Activated T-helper 1 cell treated with anti-CD3 and anti-CD28 coated beads, Interleukin-12 subunit alpha, Interleukin-12 subunit beta, Interleukin-2, Interleukin-4 antibody, amounts not matched to agents 30 ng/mL and 10 ng/mL and 1 ng/mL, durations not matched to agents 14 hours and 24 hours and 36 hours (primary cell): ENCODE measurements at places on chromosomes 7 and 10.

DNA sequence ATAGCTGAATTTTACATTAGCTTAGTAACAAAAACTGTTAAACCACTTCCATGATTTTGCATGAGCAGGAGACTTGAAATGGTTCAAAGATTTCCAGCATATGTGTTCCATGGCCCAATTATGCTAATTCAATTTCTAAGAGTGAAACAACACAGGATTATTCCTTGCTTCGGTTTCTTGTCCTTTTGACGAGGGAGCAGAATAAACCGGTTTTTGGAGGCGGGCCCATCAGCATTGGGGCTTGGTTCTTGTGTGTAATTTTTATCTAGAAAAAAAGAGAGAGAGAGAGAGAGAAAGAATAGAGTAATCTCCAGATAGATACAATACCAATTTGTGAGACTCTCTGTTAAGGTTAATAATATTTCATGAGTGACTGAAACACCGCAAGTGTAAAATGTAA is 159.5 kb upstream of the ETV1 start:
- DNase-seq, result no peak

DNA sequence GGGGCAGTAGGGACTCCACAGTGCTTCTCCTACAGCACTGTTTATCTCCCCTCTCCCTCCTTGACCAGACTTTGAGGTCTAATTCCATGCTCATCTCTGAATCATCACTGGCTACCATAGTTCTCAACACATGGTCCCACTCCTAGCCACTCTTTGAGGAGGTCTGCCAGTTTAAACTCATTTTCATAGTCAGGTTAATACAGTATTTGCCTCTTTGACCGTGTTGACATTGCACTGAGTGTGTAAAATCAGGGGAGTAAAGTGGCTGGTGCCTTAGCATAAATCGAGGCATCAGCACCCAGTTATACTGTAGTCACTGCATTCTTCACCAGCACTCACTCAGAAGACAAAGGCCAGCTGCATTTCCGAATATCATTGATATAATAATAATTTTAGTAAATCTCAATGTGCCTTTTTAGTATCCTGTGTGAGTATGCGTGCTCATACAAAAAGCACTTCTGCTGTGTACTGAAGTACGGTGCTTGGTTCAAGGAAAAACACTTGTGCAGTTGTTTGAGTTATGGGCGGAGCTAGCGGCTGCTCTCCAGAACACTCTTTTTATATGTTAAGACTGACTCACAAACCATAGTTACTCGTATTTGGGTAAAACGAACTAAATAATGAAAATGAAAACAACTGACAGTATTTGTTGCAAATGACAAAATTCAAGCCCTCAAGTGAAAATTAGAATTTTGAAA is 89.7 kb downstream of the GALNT11 start:
- DNase-seq, result no peak

DNA sequence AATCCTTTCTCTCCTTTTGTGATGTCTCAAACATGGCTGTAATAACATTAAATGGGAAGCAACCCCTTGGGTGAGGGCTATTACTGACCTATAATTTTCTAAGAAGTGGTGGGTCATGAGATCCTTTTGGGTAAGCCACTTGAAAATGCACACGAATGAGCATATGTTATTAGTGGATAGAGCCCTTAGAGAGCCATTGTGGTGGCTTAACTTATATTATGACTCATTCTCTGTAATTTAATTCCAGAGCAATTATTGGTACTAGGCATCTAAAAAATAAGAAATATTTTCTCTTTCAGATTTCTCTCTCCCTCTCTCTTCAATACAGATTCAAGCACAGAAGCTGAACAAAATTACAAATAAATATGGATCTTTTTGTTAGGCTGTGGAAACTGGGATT is 1177.4 kb upstream of the PHF14 start:
- no peak for DNase-seq

- DNase-seq, result no peak
Observed at GRCh38 chr7:25853314-25853713, 298.7 kb upstream of the NFE2L3 start.

- DNase-seq, result no peak
Observed at GRCh38 chr7:98163269-98163668, 48.0 kb upstream of the BHLHA15 start.

GRCh38 chr7:112157072-112157471 is 49.1 kb downstream of the DOCK4 start:
- DNase-seq, result no peak

- no peak for DNase-seq
Observed at GRCh38 chr7:1121886-1122831, 34.2 kb downstream of the GPER1 start.

DNA sequence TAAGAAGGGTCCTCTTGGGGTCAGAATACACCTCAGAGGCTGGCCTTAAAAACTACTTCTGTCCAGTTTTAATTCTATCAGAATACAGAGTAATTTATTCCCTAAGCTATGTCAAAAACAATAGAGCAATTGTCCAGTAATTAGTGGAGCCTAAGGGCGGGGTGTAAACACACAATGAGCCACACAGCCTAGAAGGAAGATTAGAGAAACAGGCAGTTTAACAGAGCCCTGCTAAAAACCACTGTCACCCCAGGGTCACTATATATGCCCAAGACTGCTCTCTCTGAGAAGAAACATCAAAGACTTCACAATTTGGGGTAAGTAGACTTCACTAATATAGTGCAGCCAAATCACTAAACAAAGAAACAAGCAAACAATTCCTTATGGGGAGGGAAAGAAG is 27.2 kb upstream of the WNT2 start:
- no peak for DNase-seq

GRCh38 chr7:155269766-155270585 is 27.7 kb upstream of the INSIG1 start:
- DNase-seq, result no peak

- peak; percentile 50 for DNase-seq
Observed at GRCh38 chr10:70558871-70559810, 43.4 kb downstream of the PRF1 start.

GRCh38 chr7:41378156-41378555 is 324.7 kb downstream of the INHBA start:
- DNase-seq, result no peak

- no peak for DNase-seq
Observed at GRCh38 chr7:37068038-37068437, 343.7 kb upstream of the AOAH start.

DNA sequence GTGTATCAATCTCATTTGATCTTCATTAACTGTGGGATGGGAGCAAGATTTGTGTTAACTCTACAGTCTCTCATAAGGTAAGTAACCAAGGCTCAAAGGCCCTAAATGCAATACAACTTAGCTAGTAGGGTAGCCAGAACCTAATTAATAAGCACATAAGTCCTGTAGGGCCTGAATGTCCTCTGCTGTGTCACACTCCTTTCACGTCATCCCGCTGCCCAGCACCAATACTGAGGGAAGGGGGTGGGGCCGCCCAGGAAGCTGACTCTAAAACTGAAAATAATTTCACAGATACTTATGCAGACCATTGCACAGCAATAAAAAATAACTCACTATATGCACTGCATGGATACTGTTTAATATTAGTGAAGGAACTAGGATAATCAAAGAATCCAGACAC is 13.7 kb downstream of the CCDC6 start:
- DNase-seq, result no peak

DNA sequence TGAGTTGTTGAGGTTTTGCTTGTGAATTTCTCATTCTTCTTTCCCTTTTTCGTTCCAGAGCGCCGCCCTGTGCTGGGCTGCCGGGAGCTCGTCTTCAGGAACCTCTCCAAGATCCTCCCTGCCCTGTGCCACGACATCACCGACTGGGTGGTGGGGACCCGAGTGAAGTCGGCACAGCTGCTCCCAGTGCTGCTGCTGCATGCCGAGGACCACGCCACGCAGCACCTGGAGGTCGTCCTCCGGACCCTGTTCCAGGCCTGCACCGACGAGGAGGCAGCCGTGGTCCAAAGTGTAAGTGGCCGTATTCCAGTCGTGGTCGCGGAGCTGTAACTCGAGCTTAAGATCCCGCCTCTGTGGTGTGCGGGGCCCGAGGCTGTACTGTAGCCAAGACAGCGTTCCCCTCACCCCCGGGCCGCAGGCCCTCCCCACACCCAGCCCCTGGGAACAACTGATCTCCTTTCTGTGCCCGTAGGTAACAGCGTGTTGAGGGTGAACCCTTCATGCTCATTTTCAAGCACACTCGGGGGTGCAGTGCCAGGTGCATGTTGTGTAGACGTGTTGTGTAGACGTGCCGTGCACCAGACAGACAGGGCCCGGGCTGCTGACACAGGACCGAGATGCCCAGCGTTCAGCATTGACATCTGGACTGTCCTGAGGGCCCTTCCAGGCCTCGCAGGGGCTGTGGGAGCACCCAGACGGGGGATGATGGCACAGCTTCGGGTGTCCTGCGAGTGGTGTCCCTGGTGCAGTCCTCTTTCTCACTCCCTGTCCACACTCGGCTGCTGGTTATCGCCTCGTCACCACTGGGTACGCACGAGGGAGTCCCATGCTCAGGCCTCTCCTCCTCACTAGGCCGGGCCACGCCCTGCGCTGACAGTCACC is 27.7 kb upstream of the PRKAR1B start:
- DNase-seq, result no peak

DNA sequence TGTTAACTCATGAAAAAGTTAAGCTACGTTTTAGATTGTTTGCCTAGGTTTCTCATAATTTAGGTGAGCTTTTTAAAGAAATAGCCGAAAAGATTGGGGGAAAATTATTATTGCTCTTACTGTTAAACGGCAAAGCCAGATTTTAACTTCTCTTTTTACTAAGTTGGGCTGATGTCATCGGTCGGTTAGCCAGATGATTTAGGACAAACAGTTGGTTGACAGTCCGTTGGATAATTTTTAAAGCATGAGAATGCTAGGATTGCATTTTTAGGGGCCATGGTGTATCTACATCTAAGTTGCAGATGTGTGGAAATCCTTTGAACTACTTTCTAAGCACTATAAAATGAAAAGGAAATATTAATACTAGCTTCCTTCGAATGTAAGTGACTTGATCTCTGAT is 280.9 kb upstream of the AKR1E2 start:
- no peak for DNase-seq

- DNase-seq, result no peak
Observed at GRCh38 chr10:3813267-3813666, 28.3 kb upstream of the KLF6 start.

DNA sequence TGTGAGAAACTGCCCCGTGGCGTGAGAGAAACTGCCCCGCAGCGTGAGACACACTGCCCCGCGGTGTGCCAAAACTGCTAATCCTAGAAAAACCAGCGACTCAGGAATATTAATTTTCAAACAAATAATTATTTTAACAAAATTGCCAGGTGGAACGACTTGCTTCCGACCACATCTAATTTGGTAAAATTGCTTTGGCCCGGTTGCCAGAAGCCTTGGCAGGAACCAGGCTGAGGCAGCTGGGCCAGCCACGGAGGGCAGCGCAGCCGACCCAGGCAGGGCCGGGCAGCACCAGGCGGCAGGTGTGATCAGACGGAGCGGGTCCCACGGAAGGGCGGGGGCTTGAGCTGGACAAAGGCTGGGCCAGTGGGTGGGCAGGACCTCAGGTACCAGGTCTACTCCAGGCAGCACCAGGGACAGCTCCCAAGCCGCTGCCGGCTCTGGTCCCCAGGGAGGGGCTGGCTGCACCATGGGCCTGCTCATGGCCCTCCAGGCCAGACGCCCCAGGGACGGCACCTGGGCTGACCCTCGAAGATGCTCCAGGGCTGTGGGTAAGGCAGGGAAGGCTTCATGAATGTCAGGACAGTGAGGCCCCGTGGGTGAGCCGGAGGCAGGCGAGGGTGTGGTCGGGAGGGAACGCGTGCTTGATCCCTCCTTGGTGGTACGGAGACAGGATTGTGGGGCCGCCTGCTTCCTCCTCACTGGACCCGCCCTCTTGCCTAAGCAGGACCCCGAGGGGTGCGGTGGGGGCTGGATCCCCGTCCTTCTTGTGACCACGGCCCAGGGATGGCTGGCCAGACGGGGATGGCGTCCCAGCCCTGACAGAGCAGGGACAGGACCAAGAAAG is 7.7 kb upstream of the ADGRA1 start:
- DNase-seq, result no peak

DNA sequence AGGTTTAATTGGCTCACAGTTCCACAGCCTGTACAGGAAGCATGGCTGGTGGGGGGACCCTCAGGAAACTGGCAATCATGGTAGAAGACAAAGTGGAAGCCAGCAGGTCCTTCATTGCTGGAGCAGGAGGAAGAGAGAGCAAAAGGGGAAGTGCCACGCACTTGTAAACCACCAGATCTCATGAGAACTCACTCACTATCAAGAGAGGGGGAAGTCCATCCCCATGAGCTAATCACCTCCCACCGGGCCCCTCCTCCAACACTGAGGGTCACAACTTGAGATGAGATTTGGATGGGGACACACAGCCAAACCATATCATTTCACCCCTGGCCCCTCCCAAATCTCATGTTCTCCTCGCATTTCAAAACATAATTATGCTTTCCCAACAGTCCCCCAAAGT is 171.9 kb upstream of the CACNA2D1 start:
- no peak for DNase-seq

DNA sequence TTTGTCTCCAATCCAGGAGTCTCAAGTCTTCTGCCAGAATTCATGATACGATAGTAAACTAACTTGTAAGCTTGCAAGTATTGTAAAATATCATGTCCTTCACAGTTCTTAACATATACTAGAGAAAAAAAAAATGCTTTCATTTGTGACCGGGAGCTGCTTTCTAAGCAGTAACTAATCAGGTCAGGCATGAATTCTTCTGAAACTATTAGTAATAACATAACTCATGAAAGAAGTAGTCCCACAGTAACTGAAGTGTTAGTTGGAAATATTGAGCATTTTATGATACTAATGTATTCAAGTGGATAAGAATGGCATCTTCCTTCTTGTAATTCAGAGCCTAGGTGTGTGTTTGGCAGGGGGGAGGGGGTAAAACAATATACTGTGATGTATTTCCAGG is 665.6 kb downstream of the DNAJB9 start:
- DNase-seq, result no peak

DNA sequence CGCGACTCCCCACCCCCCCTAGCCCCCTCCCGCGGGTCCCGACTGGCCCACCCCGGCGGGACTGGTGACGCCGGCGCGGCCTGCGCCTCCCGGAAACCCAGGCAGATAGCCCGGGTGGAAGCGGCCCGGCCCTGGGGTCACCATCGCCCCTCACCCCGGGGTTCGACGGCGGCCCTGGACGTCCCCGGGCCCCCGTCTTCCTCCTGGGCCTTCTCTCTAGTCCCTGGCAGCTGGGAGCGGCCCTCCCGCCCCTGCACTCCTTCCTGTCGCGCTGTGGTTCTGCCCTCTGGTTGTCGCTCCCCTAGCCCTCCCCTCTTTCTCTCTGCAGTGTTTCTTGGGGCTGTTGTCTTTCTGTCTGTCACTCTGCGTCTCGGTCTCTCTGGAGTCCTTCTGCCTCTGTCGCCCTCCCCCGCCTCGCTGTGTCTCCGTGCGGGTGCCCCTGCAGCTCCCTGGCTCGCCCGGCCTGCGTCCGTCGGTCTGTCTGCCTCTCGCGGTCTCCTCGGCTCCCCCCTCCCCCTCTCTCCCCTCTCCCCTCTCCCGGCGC is 90.5 kb upstream of the PAX2 start:
- no peak for DNase-seq
